KG1 (cell line): ENCODE measurements at places on chromosomes 2 and 18.

- DNase-seq = no peak
These were observed 154.0 kb downstream of the PMAIP1 start for GRCh38 chr18:60053747-60054304.

DNA sequence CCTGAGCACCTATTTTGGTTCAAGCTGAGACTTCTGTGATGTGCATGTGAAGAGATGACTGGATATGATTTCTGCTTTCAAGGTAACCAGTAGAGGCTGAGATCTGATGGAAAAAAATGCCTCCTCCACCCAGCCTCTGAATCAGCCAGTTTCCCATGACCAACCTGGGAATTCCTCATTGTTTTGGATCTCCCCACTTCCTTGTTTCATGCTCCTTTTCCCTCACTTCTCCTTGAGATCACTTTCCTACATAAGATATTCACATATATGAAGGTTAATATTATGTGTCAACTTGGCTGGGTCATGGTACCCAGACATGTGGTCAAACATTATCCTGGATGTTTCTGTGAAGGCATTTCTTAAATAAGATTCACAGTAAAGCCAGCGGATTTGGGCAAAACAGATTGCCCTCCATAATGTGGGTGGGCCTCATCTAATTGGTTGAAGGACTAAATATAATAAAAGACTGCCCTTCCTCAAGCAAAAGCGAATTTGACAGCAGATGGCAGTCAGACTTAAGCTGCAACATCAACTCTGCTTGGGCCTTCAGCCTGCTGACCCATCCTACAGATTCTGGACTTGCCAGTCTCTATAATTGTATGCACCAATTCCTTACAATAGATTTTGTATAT lies 379.4 kb downstream of the TNS1 start:
- no peak for DNase-seq

GRCh38 chr18:12470382-12471075 lies 62.8 kb downstream of the PRELID3A start:
- no peak for DNase-seq

- no peak for DNase-seq
These were observed 2.0 kb downstream of the STAT4 start for GRCh38 chr2:191148791-191149190.

- no peak for DNase-seq
These were observed 14.9 kb upstream of the CNNM3 start for GRCh38 chr2:96801005-96801785.

- no peak for DNase-seq
These were observed 236.2 kb downstream of the ETAA1 start for GRCh38 chr2:67633212-67633856.

- no peak for DNase-seq
These were observed 152.0 kb downstream of the CYRIA start for GRCh38 chr2:16513626-16514025.

GRCh38 chr2:3638456-3638810 lies 19.6 kb upstream of the ALLC start:
- DNase-seq = no peak

DNA sequence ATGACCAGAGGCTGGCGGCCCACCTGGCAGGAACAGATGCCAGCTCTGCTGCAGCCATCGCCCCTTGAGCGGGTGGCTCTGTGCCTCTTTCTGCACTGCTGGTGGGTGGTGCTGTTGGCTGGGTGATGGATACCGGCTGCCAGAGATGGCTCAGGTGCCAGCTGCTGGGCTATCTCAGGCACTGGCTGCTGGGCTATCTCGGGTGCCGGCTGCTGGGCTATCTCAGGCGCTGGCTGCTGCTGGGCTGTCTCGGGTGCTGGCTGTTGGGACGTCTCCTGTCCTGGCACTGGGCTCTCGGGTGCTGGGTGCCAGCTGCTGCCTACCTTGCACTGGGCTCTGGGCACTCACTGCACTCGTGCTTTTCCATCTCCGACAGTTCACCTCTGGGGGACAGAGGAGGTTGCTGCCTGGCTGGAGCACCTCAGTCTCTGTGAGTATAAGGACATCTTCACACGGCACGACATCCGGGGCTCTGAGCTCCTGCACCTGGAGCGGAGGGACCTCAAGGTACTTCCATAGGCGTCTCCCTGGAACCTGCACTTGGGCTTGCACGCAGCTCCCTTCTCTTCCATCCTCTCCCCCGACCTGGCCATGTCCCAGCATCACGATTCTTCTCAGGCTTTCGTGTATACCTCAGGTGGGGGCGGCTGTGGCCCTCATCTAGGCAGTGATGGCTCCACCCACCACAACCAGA lies 98.4 kb downstream of the USP40 start:
- DNase-seq = no peak

GRCh38 chr2:20016346-20016745 lies 3.9 kb upstream of the MATN3 start:
- DNase-seq = no peak

DNA sequence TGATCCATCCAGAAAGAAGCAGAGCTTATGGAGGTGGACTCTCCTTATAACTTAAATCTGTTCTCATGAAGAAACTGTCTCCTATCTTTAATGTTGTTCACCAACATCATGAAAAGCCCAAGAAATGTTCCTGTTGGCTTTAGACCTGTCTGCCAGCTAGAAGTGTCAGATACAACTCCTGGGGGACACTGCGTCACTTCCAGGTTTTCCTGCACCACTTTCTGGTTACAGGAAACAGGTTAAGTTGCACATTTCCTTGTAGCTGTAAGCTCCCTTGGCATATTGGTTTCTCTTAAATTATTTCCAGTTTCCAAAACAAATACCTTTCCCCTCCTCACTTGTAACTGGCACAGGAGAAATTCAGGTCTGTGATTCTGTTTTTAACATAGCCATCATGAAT lies 2.9 kb downstream of the CEP68 start:
- DNase-seq = no peak

DNA sequence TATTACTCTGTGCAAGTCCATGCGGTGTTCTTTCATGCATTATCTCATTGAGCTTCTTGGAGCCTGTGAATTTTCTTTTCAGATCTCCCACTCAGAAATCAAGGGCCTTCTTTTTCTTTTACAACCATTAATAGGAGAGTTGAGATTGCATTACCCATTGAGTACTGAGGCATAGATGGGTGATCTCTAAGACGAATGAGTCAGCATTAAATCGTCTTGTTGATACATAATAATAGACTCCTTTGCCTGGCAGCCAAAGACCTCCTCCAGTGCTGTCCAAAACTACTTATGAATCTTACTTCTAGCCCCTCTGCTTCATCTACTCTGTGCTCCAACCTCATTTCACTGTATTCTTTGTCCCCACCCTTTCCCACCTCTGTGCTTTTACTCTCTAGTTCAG lies 180.5 kb downstream of the AGPS start:
- DNase-seq = no peak

DNA sequence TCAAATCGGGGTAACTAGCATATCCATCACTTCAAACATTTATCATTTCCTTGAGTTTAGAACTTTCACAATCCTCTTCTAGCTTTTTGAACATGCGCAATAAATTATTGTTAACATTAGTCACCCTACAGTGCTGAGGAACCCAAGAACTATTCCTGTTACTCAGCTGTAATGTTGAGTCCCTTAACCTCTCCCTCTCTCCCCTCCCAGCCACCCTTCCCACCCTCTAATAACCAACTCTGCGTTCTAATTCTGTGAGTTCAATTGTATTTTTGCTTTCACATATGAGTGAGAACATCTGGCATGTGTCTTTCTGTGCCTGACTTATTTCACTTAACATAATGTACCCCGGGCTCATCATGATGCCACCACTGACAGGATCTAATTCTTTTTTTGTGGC lies 78.6 kb upstream of the RANBP2 start:
- no peak for DNase-seq

DNA sequence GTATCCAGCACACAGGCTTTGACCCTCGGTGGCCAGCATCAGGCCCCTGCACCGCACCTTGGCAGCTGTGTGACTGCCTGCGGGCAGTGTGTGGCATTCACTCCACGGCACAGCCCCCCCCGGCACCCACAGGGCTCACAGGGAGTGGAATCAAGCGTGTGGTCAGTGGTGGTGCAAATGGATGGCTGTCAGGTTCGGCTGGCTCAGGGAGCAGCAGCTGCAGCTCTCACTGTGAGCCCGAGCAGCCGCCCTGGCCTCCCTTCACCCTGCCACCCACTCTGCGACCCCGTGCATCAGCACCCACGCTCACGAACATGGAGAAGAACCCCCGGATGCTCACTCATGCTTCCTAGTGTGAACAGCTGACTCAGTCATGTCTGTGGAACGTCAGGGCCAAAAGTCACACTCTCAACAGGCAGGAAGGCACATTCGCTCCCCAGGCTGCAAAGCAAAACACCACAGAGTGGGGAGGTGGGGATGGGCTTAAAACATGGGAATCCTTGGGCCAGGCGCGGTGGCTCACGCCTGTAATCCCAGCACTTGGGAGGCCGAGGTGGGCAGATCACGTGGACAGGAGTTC lies 41.5 kb upstream of the GPC1 start:
- no peak for DNase-seq

- no peak for DNase-seq
These were observed 538.8 kb downstream of the SOCS6 start for GRCh38 chr18:70827632-70828031.

DNA sequence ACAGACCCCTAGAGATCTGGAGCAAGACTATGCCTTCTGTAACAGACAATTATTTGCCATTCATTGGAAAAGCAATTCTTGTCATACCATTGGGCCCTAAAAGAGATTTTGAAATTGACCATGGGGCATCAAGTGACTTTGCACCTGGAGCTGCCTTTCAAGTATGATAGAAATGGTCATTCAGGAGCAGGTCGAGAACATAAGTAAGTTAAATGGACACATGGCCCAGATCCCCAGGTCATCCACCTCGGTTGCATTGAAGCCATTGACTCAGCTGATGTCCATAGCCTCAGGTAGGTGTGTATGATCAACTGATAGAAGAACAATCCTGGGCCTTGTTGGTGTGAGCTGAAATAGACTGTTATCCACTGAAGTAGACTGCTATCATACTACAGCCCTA lies 19.3 kb downstream of the CHCHD5 start:
- no peak for DNase-seq

DNA sequence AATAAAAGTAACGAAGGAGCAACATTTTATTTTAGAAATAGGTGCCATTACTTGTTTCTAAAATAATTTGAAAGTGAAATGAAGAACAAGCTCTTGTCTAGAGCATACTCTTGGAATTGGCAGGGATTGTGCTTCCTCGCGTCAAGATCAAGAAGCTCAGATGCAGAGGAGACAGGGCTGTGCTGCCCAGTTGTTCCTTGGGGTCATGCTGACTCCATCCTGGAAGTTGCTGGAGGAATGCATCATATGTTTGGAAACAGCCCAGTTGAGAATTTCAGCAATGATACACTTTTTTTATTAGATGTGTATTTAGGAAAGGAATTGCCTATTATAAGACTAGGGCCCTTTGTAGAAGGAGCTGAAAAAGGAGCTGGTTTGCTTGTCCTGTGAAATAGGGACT lies 17.2 kb downstream of the LTBP1 start:
- no peak for DNase-seq

GRCh38 chr2:184006998-184007397 lies 591.3 kb upstream of the ZNF804A start:
- no peak for DNase-seq

DNA sequence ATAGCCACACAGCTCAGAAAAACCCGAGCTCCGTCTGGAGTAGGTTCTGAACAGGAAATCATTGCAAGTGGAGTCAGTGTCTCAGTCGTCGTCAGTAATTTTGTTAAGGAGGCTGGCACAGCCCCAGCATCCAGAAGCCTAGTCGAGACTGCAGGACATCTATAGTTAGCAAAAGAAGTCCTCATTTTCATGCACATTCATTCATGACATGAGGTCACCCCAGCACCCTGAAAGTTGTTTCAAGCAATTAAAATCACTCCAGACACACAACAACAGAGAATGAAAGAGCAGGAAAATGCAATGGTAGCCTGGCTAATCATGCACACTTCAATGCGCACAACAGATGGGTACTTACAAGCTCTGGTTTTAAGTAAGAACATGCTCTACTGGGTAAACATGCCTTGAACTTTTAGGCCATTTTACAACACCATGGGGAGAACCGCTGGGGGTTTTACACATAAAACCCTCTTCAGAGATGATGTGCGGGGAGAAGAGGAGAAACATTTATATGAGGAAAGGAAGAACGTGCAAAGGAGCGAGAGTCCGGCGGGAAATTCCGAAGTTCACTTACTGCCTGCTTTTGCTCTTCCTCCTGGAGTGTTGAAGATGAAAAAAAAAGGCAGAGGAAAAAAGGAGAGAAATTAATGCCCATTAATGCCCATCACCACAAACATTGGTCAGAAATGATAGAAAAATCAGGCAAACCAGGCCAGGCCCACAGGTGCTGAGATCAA lies 77.4 kb upstream of the DNMT3A start:
- no peak for DNase-seq

DNA sequence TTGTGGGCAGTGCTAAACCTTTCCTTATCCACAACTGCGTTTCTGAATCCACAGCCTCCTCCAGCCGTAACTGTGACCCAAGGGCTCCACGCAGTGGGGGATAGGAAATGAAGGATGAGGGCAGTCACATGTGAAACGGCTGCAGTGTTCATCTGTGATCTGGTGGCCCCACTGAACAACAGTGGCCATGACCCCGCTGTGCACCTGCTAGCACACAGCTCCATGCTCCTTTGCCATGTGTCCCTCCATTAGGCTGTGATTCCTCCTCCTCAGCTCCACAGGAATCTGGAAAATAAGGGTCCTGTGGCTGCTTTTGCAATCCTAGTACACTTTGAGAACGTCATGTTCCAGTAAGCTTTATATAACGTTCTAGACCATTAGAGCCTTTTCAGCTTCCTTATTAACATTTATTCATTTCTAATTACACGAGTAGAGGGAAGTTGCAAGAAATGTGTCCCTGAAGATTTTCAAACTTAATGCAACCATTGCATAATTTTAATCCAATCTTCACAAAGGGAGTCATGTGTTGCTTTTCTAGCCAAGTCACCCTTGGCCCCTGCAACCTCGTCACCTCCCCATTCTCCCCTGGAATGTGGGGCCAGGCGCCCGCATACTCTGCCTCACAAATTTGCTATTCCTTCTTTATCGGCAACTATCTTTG lies 7.1 kb upstream of the NAPG start:
- DNase-seq = no peak

DNA sequence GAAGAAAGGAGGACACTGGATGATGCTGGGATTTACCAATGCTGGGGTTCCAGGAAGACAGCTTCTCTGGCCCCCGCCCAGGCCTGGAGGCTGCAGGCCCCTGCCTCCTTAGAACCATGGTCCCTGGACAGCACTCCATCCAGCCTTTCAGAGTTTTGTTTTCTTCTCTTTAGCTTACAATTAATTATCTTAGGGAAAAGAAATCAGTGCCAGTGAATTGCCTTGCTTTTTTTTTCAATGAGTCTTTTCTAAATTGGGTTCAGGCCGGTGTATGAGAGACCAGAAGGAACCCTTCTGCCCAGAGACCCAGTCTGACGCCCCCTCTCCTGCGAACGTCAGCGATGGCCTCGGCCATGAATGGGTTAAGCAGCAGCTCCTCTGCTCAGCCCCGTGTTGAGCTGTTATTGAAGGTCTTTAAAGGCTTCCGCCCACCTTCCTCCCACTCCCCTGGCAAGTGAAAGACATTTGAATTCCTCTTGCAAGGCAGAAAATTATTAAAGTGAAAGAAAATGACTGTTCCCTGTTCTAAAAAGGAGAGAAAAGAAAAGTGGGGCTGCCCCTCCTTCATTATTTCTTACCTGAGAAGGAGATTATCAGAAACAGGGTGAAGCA lies 65.7 kb upstream of the CHMP1B start:
- DNase-seq = no peak
